Stimulated activated CD8-positive, alpha-beta memory T cell treated with anti-CD3 and anti-CD28 coated beads, Interleukin-7, amount 100 ng/mL, for 1 hour (primary cell): ENCODE measurements at places on chromosomes 3 and 15.

- no peak for DNase-seq
Observed at GRCh38 chr3:174132006-174132405, 727.1 kb upstream of the NAALADL2 start.

GRCh38 chr15:85399627-85400026 lies 19.2 kb downstream of the AKAP13 start:
- no peak for DNase-seq

DNA sequence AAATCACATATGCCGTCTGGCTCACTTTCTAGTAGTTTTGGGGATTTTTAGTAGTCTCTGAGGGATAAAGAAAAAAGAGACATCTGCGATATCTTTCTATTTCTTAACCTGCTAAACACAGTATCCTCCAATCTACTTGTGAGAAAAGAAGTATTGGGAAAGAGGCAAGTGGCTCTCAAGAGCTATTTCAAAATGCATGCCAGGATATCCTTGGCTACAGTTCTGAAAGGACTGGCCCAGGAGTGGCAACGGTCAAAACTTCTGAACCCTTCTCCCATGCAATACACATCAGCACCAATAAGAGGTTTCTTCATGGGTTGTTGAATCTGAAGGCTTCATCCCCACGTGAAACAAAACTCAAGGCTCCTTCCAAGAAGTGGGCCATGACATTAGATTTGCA lies 204.0 kb upstream of the WNT5A start:
- DNase-seq: no peak

- no peak for DNase-seq
Observed at GRCh38 chr15:91922646-91923547, 69.4 kb downstream of the SLCO3A1 start.

- DNase-seq: no peak
Observed at GRCh38 chr15:95470997-95471689, 859.4 kb upstream of the NR2F2 start.

- no peak for DNase-seq
Observed at GRCh38 chr15:51838270-51838669, 8.8 kb downstream of the TMOD3 start.

DNA sequence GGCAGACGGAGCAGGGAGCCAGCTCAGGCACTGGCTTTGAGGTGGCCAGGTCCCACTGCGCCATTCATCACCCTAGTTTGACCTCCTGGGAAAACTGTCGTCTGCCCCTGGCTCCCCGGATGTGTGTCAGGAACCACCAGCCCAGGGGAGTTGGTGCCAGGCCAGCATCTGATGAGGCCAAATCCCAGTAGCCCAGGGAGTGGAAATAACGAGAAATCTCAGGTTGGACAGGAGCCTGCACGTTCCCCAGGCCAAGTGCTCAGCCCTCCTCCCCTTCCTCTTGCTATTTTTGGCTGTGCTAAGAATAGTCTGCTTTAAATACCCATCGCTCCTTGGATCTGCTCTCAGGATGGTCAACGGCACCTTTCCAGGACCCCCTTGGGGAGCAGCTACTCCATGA lies 93.1 kb upstream of the RPL32 start:
- DNase-seq: no peak

DNA sequence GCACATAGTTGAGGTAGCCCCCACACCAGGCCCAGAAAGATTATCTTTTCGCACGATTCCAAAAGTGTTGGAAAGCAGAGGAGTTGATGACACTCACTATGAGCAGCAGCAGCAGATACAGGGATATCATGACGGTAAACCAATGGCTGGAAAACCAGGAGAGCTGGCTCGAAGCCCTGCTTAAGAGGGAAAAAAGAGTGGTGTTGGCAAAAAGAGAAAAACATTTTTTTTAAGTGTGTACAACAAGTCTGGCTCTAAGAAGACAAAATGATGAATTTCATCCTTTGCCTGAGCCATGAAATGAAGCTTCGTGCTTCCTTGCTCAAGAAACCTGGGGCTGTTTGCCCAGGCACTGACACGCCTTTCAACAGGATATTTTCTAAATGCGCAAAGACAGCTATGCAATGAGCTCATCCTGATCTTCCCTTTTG lies 27.3 kb downstream of the PARP16 start:
- DNase-seq: no peak

- no peak for DNase-seq
Observed at GRCh38 chr15:100022806-100023205, 289.6 kb upstream of the LYSMD4 start.

DNA sequence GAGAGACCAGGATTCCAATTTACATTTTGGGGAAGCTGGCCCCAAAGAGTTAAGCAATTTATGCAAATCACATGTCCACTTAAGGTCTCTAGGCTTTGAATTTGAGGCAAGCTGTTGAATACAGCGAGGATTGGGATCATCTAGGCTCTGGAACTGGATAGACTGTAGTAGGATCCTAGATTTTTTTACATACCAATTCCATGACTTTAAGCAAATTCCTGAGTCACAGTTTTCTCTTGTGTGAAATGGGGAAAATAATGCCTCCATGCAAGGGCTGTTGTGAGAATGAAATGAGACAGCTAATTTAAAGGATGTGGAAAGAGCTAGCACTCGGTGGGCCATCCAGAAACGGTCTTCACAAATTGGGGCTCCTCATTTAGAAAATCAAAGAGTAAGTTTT lies 103.4 kb downstream of the MINAR1 start:
- DNase-seq: no peak

DNA sequence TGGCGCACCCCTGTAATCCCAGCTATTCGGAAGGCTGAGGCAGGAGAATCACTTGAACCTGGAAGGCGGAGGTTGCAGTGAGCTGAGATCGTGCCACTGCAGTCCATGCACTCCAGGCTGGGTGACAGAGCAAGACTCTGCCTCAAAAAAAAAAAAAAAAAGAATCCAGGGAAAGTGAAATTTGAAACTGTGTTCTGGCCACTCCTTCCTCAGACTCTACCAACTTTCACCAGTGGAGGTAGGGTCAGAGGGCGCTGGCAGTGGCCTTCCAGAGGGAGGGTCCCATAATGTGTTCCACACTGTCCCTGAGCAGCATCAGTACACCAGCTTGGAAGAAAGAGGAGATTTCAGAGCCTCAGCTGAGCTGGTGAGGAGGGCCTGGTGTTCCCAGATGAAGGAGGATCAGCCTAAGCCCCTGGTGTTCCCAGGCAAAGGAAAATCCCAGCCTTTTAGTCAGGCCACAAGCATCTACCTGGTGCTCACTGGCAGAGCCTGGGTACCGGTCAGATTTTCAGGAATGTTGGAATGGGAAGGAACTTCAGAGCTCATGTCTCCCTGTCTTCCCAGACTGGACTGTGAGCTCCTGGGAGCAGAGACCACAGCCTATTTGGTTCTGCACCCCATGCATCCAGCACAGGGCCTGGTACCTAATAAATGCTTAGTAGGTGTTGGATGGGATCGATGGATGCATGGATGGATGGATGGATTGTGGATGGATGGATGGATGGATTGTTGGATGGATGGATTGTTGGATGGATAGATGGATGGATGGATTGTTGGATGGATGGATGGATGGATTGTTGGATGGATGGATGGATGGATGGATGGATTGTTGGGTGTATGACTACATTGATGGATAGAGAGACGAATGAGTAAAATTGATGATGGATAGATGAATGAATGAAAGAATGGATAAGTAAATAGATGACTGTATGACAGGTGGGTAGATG lies 117.9 kb downstream of the CORO2B start:
- no peak for DNase-seq

- no peak for DNase-seq
Observed at GRCh38 chr3:152381881-152382295, 113.2 kb downstream of the MBNL1 start.

GRCh38 chr3:185549122-185549521 lies 3.3 kb downstream of the LIPH start:
- no peak for DNase-seq

DNA sequence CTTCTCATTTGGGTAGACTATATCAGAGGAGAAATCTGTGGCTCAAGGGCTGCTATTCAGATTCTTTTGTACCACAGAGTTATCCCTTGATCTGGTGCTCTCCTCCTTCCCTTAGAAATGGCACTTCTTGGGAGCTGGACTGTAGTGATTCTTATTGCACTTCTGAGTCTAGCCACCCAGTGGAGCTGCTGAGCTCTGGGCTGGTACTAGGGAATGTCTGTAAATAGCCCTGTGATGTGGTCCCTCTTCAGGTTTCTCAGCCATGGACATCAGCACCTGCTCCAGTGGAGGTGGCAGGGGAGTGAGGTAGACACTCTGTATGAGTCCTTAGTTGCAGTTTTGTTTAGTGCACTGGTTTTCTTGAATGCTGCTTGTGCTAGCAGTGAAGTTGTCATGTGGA lies 1292.6 kb downstream of the SI start:
- no peak for DNase-seq

DNA sequence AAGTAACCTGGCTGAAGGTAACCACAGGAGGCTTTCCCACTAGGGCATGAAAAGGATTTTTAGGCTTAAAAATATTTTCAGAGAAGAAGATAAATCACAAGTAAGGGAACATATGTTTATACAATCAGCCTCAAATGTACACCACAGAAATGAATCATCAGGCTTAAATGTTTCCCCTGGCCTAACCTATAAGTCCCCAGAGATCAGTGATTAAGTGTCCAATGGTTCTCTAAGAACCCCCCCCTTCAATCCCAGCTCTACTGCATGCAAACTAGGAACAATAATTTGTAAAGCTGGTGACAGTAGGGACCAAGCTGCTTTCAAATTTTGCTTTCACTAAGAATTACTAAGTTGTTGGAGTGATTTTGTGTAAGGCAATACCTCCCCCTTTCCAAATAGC lies 431.6 kb upstream of the LMCD1 start:
- DNase-seq: no peak

GRCh38 chr3:153756816-153757215 lies 364.4 kb upstream of the ARHGEF26 start:
- DNase-seq: no peak

DNA sequence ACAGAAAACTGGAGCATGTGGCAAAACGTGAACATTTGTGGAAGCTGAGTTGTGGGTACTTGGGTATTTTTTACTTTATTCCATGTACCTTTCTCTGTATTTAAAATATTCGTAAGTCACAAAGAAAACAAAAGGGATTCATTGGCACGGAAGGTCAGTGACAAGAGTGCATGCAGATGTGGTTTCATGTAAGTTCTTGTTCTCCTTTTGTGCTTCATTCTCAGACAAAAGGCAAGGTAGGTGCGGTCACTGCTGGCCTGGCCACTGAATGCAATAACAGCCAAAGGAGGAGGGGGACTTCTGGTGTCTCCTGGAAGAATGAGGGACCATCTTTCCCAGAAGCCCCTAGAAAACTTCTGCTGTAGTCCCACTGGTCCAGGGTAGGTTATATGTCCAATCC lies 200.0 kb upstream of the TOPAZ1 start:
- no peak for DNase-seq

GRCh38 chr15:29379647-29380046 lies 110.0 kb upstream of the NSMCE3 start:
- DNase-seq: no peak

- DNase-seq: no peak
Observed at GRCh38 chr15:58224068-58224467, 85.9 kb downstream of the AQP9 start.

DNA sequence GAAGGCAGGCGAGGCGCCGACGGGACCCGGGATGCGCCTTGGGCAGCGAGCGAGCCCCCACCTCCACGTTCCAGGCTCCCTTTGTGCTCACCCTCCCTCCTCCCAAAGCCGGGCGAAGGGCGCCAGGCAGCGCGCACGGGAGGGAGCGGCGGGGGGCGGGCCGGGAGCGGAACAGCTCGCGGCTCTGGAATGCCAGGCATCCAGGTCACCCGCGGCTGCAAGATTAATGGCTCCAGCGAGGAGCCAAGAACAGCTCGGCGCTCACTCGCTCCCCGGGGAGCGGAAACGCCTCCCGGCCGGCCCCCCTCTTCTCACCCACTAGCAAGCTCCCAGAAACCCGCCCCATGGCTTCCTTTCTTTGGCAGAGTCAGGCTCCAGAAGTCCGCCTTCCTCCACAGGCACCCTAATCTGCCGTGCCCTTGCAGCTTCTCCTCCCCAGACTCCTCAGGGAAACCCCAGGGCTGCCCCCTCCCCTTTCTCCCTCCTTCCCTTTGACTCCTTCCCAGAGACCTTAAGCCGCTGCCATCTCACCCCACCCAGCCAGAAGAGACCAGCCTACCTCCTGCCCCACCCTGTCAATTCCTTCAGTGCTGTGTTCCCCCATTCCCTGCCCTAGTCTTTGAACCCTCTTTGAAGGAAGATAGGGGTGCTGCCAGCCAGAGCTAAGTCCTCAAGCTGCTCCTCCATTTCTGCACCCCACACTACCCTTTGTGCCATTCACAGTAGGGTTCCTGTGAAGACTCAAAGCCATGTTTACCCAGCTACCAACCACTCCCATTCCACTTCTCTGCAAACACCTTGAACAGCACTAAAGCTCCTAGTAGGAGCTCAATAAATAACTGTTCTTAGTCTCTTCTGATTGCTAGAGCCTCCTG lies 9.9 kb downstream of the AMOTL2 start:
- no peak for DNase-seq

- DNase-seq: no peak
Observed at GRCh38 chr3:195808741-195809290, 2.9 kb downstream of the MUC4 start.

DNA sequence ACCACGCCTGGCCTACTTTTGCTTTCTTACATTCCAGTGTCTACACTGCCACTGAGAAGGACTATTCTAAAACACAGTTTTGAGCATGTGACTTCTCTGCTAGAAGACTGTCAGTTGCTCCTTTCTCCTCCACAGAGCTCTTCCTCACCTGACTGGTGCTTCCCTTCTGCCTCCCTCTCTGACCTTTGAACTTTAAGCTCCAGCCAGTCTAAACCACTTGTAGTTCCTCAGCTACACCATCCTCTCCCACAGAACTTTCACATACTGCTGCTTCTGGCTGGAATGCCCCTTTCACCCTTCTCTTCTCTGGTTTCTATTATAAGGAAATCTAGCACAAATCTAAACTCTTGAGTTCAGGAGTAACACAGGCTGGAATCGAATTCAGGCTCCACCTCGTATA lies 9.1 kb downstream of the NCEH1 start:
- no peak for DNase-seq

GRCh38 chr3:85783291-85783690 lies 824.5 kb downstream of the CADM2 start:
- no peak for DNase-seq

DNA sequence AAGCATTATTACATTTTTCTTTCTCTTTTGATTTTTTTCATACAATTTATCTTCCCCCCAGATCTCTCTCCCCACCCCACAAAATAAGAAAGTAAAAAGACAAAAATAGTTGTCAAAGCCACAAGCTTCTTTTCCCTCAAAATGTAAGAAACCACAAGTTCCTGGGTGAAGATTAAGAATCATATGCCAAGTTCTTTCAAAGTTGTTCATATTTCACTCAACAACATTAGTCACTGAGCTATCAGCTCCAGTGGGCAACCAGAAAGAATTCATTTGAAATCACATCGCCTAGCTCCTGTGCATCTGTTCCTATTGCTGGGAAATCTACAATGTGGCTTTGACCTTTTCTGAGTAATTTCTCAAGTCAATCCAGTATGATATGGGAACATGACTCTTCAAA lies 681.6 kb upstream of the ARPP21 start:
- DNase-seq: no peak

GRCh38 chr3:134605556-134605955 lies 45.3 kb downstream of the KY start:
- DNase-seq: no peak

GRCh38 chr3:136068708-136069107 lies 103.2 kb downstream of the PPP2R3A start:
- no peak for DNase-seq

- DNase-seq: no peak
Observed at GRCh38 chr3:18030371-18030870, 288.0 kb upstream of the TBC1D5 start.

GRCh38 chr3:130702985-130703384 lies 43.6 kb downstream of the PIK3R4 start:
- DNase-seq: no peak
